ENCODE measurements at places on chromosomes 4 and X. TPM values are rescaled to one million over a fixed set of nuclear protein-coding genes. Genes with fewer than 3 reads are reported as not detected.

The PF4V1 gene
- not detected for total RNA-seq

DNA sequence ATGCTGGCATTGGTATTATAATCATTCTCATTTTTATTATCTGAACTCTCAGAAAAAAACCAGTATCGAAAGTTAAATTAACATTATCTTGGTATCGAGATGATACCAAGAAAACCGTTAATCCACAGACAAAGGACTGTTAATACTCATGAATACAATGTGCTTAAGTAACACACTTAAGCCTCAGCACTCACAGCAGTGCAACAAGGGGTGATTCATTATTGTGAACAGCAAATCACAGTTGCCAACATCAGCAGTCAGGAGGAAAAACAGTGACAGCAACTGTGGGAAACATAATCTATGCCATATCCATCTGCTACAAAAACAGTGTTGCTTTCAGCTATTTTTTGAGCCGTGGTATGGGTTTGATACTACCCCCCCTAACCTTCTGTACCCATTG lies 210.9 kb upstream of the ATOH1 start:
- no peak for DNase-seq

GRCh38 chrX:103831342-103831802 lies 685 bp downstream of the RAB9B start:
- DNase-seq: no peak

The BLOC1S4 gene
- total RNA-seq: 20.7 TPM

- DNase-seq: no peak
Measured at GRCh38 chrX:70033348-70034051, 16.2 kb downstream of the AWAT2 start.

GRCh38 chrX:16897445-16897844 lies 27.3 kb upstream of the RBBP7 start:
- DNase-seq: no peak

The OPRPN gene
- not detected for total RNA-seq

The MTTP gene
- total RNA-seq: not detected

The MID2 gene
- 21.4 TPM for total RNA-seq

GRCh38 chrX:74519870-74520269 lies 94.6 kb downstream of the RLIM start:
- DNase-seq: no peak

DNA sequence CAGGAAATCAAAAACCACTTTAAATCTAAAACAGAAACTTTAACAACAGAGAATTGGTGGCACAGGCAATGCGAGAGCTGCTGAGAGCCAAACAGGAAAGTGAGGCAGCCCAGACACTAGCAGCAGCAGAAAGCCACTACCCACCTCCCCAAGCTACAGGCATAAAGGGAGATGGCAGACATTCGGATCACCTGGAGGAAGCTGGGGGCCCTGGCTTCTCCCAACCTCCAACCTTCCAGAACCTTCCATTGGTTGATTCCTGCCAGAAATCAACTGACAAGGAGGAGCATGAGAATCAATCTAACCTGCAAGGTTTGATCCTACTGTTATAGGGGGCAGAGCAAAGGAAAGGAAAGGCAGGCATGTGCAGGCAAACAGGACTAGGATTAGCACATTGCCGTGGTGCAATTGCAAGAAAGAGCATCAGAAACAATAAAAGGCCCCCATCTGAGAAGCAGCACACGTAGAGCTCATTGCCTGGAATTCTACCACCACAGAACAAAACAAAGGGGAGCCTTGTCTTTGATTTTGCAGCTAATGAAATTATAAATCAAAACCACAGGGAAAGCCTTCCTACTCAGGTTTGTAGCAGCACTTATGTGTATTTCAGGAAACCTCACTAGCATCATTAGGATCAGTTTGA lies 427.3 kb upstream of the RASGEF1B start:
- DNase-seq: no peak

The GAGE13 gene
- not detected for total RNA-seq

DNA sequence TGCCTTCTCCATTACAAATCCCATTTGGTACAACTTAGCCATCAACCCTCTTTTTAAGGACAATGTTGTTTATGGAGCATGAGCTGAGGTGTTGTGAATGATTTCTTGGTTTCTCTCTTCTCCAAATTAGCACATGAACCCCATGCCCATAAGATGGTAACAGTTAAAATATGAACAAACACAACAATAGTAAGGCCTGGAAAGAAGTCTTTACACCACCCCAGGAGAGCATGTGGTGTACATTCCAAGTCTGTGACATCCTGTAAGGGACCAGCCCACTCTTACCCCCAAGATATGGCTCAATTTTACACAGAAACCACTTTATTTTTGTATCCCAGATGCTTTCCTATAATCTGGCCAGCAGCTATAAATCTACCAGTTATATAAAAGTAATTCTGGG lies 226.1 kb downstream of the COX18 start:
- DNase-seq: no peak

- no peak for DNase-seq
Measured at GRCh38 chr4:80125252-80126177, 52.5 kb upstream of the ANTXR2 start.

DNA sequence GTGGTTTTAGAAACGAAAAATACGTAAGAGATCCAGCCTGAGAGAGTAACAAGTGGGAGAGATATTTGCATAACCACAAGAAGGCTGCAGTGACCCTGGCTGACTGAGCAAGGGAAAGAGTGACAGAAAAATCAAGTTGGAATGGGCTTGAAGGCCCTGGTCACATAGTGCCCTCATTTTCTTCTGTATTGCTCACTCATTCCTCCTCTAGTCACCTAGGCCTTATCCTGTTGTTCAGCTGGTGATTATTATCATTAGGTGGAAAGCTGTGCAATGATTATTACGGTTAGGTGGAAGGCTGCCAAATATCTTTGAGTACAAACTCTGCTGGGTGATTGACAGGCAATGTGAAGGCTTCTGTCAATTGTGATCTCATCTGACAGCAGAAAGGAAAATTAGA lies 2384.1 kb downstream of the PCDH7 start:
- no peak for DNase-seq

- DNase-seq: no peak
Measured at GRCh38 chrX:10011261-10011931, 44.2 kb downstream of the CLDN34 start.

DNA sequence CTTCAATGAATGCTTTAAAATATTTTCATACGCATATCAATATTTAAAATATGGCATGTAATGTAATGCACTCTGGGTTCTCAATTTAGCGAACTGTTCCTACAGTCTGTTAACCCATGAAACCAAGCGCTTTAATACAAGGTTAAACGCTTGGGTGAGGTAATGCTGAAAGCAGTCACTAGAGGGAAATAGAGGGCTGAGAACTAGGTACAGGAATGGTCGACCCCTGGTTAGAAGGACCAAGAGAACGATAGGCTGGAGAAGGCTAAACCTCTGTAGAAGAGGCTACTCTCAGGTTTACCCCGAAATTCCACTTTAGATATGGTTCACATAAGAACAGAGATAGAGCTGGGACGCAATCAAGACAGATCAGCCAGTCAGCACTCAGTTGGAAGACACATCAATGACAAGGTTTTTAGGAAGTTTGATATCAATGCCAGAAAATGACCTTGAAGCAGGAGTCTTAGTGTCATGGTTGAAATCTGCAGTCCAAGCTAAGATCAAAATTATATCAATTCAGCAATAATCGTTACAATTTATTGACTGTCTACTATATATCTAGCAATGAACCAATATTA lies 26.9 kb downstream of the ARSJ start:
- no peak for DNase-seq

The CT55 gene
- total RNA-seq: not detected

- DNase-seq: no peak
Measured at GRCh38 chrX:10015723-10016518, 48.8 kb downstream of the CLDN34 start.

The SPATA4 gene
- not detected for total RNA-seq

The PPBP gene
- total RNA-seq: not detected

Data from glomerular endothelial cell (primary cell).